ENCODE measurements at places on chromosomes 3 and 15.

DNA sequence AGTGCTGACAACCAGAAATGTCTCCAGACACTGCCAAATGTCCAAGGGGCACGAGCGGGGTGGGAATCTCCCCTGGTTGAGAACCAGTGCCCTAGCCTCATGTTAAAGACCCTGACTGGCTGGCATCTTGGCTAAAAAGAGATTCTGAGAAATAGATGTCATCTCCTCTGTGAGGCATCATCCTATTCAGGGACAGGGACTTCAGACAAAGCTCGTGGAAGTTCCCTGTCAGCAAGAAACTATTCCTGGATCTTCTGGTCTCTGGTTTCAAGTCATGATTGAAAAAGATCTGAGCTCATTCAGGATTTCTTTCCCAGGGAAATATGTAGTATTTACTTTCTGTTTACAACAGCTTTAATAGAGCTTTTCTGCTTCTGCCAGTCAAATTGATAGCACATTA lies 10.8 kb downstream of the WDR5B start:
- no peak for DNase-seq

DNA sequence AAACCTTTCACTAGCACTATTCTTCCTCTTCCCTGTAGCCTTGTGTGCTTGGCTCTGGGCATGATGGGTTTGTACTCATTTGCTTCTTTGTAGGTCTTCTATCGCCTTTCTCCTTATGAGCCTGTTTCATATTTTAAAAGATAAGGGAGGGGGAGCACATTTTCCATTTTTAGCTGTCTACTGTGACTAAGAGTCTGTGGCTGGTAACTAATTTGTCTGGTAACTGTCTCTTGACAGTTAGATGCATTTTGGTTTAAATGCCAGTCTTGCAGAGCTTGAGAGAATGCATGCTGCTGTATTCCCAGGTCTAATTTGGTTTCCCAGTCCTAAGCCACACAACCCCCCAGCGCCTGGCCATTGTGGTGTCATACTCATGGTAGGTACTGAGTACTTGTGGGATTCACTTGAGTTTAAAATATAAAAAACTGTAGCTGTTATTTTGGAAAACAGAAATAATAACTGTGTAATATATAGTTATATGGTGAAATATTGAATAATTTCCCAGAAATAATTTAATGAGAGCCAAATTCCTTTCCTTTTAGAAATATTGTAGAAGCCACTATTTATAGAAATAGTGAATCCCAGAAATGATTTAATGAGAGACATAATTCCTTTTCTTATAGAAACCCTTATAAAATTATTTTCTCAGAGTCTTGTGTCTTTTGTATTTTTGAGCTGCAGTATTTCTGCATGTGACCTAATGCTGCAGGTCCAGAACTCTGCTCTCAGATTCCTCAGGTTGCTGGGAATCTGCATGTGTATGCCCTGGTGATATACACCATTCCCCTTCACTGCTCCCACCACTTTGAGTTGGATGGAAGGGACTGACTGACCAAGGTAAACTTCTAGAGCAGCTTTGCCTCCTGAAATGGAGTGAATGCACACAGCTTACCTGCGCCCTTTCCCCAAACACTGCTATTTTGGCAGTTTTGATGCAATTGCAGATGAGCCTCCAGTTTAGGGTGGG lies 13.9 kb upstream of the GPR171 start:
- DNase-seq = peak; percentile 72

DNA sequence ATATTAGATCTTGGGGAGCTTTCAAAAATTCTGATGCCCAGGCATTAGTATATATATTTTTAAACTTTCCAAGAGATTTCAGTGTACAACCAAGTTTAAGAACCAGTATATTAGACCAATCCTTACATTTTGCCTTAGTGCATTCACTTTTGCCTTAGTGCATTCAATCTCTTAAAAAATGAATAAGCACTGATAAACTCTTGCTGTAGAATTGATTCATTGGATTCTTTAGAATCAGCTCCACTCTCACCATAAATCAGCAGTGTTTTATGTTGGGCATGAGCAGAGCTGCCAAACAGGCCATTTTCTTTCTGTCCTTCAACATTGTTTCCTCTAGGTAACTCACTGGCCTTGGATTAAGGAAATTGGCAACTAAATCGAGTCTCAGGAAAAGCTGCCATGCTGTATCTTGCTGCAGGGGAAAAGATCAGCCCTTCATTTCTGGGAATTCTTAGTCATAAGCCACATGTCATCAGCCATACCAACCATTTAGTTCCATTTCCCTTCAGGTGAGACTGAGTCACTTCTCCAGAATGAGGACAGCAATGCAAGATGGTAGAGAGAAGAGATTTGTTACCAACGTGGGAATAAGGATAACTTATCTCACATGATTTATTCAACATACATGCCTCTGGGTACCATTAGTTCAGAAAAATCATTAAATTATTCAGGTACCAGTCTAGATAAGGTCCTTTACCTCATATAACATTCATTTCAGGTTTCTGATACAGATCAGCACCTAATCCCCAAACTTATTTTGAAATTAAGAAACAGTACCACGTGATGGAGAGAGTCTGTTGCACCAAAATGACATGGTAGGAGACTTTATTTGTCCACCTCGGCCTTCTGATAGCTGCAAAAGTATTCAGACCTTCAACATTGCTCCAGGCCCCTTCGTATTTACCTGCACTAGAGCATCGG lies 192.5 kb downstream of the P3H2 start:
- peak; percentile 22 for DNase-seq

- DNase-seq = peak; percentile 50
Observed at GRCh38 chr15:97947465-97948260, 12.8 kb upstream of the ARRDC4 start.

DNA sequence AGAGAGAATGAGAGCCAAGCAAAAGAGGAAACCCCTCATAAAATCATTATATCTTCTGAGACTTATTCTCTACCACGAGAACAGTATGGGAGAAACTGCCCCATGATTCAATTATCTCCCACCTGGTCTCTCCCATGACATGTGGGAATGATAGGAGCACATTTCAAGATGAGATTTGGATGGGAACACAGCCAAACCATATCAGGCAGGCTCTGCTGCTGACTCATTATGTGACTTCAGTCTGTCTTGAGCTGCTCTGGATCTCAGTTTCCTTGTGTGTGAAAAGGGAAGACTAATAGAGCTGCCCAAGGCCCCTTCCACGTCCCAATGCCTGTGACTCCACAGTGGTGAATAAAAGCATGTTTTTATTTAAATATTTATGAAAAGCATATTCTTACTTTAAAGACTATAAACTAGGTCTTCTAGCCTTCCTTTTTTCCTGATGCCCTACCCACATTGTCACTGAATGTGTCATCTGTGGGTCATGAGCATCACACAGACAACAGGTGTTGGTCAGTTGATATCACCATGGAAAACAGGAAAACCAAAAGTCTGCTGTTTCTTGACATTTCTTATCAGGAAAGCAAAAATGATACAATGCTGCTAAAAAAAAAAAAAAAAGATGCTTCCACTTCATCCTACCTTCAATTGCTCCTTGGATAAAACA lies 96.0 kb upstream of the PPP2R3A start:
- no peak for DNase-seq
